ENCODE measurements at places on chromosomes 3 and 15. TPM values are rescaled to one million over a fixed set of nuclear protein-coding genes. Genes with fewer than 3 reads are reported as not detected.

GALNT15 gene
- 3.3 TPM for total RNA-seq

DYNC1LI1 gene
- total RNA-seq, result 39.9 TPM

PRKAR2A gene
- 31.0 TPM for total RNA-seq

SPINT1 gene
- total RNA-seq, result 15.7 TPM

C15orf61 gene
- 2.7 TPM for total RNA-seq

NMD3 gene
- 55.2 TPM for total RNA-seq

SLC6A1 gene
- not detected for total RNA-seq

FES gene
- total RNA-seq, result 70.3 TPM

HCLS1 gene
- 2.4 TPM for total RNA-seq

P2RY14 gene
- total RNA-seq, result not detected

CACNA1D gene
- total RNA-seq, result 4.5 TPM

ROBO1 gene
- 48.3 TPM for total RNA-seq

ECE2 gene
- total RNA-seq, result not detected

IL17RB gene
- not detected for total RNA-seq

NOX5 gene
- total RNA-seq, result 0.15 TPM

TMEM42 gene
- 8.4 TPM for total RNA-seq

CLDN11 gene
- total RNA-seq, result 0.69 TPM

RPL32 gene
- total RNA-seq, result 1,534 TPM

LOXL1 gene
- 1.7 TPM for total RNA-seq

RARRES1 gene
- 0.69 TPM for total RNA-seq

GOLGA8Q gene
- 0.62 TPM for total RNA-seq

Measured in melanocyte of skin (primary cell).